ENCODE measurements at places on chromosomes 7 and 10.

DNA sequence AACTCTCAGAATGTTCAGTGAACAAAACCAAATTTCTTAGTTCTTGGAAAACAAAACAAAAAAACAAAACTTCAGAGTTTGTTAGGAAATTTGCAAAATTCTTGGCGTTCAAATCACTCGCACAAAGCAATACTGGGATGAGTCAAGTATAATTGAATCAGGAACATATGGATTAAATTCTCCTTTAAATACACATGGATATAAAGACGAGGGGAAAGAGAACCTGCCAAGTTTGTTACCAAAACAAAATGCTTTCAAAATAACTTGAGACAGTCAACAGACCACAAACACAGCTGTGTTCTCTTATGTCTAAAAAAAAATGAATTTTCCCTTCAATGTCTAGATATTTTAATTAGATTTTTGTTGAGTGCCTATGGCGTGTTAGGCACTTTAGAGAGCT is 93.5 kb upstream of the MPP7 start:
- DNase-seq = no peak

DNA sequence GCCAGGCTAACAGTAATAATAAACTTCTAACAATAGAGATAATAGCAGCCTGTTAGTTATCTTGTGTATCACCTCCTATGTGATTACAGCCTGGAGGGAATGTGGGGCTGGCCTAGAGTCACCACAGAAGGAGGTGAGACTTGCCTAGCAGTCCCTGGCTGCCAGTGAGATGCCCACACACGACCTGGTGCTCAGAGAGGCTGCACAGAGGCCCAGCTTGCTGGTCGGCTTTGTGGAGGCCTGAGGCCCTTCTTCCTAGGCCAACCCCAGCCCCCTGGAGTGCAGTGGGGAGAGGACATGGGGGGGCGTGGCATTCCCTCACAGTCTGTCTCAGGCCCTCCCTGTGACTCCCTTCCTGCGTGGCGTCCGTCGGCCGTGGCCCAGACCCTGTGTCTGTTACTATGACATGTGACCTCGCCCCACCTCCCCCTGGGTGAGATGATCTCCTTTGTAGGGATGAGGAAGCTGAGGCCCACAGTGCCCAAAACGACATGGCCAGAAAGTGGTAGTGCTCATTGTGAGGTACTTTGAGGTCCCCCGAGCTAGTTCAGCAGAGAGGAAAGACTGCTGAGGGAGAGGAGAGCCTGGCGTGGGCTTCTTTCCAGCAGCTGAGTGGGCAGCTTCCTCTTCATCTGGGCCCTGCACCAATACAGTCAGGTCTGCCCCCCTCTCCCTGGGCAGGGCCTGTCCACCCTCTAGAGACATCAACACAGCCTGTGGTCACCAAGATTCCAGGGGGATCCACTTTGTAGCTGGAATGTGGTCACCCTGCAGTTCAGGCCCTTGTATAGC is 29.7 kb downstream of the UNC5B start:
- no peak for DNase-seq

- no peak for DNase-seq
Measured at GRCh38 chr10:97633921-97634320, 621 bp upstream of the MORN4 start.

- DNase-seq = no peak
Measured at GRCh38 chr10:8298896-8299570, 244.5 kb downstream of the GATA3 start.

DNA sequence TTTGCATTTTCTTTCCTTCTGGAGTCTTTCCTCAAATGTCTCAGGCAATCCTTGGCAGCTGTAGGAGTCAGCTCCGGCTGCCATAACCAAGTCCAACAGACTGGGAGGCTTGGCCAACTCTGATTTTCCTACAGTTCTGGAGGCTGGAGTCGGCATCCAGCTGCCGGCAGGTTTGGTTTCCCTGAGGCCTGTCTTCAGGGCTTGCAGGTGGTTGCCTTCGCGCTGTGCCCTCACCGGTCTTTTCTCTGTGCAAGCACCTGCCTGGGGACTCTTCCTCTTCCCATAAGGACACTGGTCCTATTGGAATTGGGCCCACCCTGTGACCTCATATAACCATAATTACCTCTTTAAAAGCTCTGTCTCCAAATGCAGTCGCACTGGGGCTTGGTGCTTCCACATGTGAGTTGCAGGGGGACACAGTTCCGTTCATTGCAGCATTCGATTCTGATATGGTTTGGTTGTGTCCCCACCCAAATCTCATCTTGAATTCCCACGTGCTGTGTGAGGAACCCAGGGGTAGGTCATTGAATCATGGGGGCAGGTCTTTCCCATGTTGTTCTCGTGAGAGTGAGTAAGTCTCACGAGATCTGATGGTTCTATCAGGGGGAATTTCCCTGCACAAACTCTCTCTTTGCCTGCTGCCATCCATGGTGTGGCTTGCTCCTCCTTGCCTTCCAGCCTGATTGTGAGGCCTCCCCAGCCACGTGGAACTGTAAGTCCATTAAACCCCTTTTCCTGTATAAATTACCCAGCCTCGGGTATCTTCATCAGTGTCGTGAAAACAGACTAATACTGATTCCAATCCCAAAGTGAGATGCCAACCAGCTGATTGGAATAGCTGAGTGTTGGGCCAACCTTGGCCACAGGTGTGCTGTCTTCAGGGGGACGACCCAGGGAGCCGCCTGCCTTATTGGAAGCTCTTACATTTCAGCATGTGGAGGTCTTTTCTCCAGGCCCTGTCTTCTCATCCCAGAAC is 7.9 kb downstream of the GALNTL5 start:
- no peak for DNase-seq

GRCh38 chr7:1675673-1676549 is 5.8 kb downstream of the ELFN1 start:
- DNase-seq = no peak

- DNase-seq = no peak
Measured at GRCh38 chr10:51244309-51244708, 170.0 kb downstream of the PRKG1 start.

GRCh38 chr7:24756545-24757352 is 515 bp downstream of the GSDME start:
- DNase-seq = no peak

DNA sequence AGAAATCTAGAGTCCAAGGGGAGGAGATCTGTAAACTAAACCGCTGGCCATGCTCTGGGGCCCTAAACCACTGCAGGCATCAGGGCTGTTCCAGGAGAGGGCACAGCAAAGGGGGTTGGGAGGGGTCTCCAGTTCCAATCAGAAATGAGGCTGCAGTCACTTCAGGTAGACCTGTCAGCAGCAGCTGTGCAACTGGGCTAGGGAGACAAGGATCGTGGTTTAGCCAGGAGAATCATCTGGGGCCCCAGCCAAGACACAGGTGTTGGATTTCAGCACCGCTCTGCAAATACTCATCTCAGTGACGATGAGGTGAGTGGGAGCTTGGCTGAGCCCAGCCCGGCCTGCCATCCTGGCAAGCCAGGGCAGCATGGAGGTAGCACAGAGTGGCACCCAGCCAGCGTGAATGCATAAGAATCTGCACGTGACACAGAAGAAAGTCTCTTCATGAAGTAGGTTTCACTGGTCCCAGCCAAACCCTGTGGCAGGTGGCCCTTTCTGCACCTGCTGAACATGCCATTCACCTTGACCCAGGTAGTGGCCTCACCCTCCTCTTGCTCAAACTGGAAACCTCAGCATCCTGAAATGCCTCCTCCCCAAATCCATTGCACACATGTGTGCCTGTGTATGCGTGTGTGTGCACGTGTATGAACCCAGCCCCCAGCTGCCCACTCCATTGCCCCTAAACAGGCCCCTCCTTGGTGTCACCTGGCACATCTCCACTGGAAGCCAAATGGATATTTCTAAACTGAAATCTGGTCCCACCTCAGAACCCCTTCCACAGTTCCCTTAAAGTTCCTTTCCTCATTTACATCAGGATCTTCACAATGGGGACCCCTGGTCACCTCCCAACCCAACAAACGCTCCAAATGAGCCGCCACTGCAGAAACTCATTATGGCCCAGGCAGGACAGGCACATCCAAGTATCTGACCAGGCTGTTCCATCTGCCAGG is 9.6 kb downstream of the GPRIN2 start:
- no peak for DNase-seq

- peak; percentile 44 for DNase-seq
Measured at GRCh38 chr10:119209035-119209735, 1.8 kb downstream of the GRK5 start.

DNA sequence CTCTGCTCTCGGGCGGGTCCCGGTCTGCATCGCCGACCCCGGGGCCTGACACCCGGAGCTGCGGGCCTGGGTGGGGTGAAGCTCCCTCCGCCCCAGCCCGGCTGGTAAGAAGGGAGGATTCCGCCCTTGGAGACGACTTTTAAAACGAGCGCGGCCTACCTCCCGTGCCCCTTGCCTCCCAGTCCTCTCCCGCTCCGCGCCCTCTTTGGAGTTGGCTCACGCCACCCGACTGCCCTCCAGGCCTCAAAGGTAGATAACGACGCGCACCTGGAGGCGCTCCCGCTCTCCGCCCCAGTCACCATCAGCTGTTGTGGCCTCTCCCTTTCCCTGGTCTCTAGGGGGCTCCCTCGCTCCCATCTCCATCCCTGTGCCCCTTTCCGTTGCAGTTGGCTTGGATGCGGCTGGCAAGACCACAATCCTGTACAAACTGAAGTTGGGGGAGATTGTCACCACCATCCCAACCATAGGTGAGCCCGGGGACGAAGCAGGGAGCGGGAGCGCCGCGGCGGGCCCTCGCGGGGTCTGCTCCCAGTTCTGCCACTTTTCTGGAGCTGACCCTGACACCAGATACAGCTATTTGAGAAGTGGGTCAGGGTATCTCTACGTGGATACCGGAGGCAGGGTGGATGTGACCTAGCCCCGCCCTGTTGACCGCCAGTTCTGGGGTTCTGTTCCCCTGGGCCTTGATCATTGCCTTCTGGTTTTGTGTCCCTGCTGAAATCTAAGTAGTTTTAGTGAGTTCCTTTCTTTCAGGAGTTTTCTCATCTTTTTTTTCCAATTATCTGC is 679 bp downstream of the ARF5 start:
- no peak for DNase-seq

GRCh38 chr7:112938863-112939573 is 147.6 kb downstream of the GPR85 start:
- DNase-seq = no peak

GRCh38 chr10:132742167-132742836 is 43.6 kb downstream of the NKX6-2 start:
- DNase-seq = no peak

DNA sequence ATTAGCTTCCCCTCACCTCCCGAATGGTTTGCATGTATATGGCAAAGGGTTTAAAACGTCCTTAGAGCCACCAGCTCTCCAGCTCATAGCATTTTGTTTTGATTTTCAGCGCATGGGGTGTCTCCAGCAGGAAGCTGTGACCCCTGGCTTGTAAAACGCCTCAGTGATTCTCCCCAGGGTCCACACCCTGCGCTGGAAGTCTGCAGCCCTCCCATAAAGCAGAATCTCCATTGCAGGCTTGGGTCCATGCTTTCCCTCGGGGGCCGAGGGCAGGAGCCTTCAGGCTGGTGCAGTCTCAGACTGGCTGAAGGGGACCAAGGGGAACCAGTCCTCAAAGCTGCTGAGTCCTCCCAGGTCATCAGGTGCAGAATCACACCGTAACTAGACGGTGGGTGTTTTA is 109.7 kb downstream of the VIPR2 start:
- DNase-seq = no peak

GRCh38 chr7:55048221-55048859 is 29.5 kb downstream of the EGFR start:
- DNase-seq = no peak

GRCh38 chr10:131810805-131811629 is 89.8 kb upstream of the PPP2R2D start:
- DNase-seq = no peak
